ENCODE measurements at places on chromosomes 1 and 21.

- H3K36me3 ChIP-seq, result no peaks in the 10 kb centered on the region
- no peak overlapping the region for H3K27ac ChIP-seq
- no peak overlapping the region for H3K4me3 ChIP-seq
- no peaks in the 10 kb centered on the region for H3K4me1 ChIP-seq
- DNase-seq, result no peak
Observed at GRCh38 chr1:99306644-99307043, 42.4 kb downstream of the PLPPR4 start.

DNA sequence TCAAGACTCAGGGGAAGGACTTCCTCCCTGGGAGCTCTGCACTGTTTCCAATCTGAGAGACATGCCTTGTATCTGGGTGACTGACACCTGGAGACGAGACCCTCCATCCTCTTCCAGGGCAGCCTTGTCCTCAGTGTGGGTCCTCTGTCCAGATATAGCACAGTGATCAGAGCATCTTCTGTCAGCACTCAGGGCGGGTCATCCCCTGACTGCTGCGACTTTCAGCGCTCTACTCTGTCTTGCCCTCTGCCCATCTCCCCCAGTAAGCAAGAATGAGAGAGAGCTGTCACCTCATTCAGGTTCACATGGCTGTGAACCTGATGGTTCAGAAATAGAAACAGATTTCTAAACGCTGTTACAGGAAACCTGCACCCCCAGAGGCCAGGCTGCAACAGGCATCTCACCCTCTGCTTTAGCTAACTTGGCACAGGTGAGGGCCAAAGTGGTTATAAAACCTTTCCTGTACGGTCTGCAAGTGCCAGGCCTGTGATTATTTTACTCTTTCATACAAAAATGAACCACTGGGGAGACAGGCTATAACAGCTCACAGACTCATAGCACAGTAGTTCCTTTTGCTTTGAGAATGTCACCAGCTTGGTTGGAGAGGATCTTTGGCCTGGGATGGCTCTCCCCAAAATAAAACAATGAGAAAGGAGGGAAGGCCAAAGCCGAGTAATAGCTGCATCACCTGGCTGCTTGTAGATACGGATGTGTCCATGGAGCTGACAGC is 11.4 kb upstream of the TENT5C start:
- H3K36me3 ChIP-seq, result no peaks in the 10 kb centered on the region
- no peak for DNase-seq
- H3K27ac ChIP-seq, result no peak overlapping the region

- H3K4me3 ChIP-seq, result no peak overlapping the region
- DNase-seq, result no peak
- no peak overlapping the region for H3K27ac ChIP-seq
- no peaks in the 10 kb centered on the region for H3K36me3 ChIP-seq
- no peaks in the 10 kb centered on the region for H3K27me3 ChIP-seq
- peaks cover 15% of the 10 kb centered on the region for H3K4me1 ChIP-seq
Observed at GRCh38 chr1:228012555-228012954, 5.8 kb downstream of the WNT3A start.

DNA sequence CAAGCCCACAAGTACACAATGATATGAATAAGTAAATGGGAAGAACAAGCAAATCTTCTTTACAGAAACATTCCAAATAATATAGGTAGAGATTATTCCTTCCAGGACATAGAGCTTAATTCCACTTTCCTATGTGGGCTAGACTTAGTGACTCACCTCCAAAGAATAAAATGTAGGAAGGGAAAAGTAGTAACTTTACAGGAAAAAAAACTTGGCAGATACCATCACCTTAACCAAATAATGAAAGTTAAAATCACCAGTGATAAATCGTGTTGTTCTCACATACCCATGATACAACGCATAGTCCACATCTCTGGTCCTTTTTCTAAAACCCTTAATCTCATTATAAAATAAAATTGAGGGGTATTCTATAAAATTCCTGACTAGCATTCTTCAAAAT is 260.8 kb downstream of the SPATA17 start:
- H3K4me3 ChIP-seq, result no peak overlapping the region
- H3K27ac ChIP-seq, result no peak overlapping the region
- no peak for DNase-seq
- no peaks in the 10 kb centered on the region for H3K4me1 ChIP-seq
- H3K36me3 ChIP-seq, result no peaks in the 10 kb centered on the region
